ENCODE measurements at places on chromosomes 5 and 9.

DNA sequence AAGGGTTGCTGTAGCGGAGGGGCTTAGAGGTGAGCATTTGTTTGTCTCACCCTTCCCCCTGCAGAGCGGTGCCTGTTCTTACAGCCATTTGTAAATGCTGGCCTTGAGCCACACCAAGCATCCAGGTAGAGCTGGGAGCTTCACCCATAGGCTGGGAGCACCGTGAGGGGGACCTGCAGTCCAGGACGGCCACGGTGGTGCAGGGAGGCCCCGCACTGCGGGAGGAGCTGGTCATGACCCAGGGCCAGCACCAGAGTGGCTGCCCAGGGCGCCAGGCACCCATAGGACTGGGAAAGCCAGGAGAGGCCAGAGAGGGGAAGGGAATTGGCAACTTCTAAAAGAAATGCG is 197.3 kb upstream of the ADAMTS16 start:
- no peak for DNase-seq

- DNase-seq: no peak
These were observed 80.4 kb upstream of the PRSS3 start for GRCh38 chr9:33714989-33715388.

DNA sequence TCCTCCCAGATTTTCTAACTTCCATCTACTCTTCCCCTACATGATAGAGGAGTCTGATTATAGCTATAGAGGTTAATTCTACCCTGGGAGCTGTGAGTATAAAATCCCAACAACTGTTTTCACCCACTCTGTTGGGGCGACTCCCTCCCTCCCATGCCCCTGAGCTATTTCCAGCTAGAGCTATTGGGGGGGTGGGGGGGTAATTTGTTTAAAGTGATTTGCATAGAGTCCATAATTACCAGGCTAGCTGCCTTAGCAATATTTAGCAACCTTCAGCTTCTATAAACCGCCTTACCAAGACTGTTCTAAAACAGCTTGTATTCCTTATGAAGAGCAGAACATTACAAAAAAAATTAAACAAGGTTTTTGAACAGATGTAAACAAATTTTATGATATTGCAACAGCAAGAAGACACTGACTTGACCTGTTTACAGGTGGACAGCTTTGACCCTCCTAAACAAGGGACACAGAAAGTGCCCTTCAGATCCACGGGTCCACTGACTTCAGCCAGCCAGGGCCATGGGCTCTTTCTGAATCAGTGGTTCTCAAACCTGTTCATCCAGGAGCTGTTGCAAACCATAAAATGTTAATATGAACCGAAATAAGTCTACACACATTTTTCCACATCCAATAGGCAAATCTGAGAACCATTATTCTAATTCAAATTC is 98.2 kb downstream of the OTULIN start:
- DNase-seq: no peak

- DNase-seq: no peak
These were observed 16.8 kb downstream of the PHF2 start for GRCh38 chr9:93593144-93593658.

DNA sequence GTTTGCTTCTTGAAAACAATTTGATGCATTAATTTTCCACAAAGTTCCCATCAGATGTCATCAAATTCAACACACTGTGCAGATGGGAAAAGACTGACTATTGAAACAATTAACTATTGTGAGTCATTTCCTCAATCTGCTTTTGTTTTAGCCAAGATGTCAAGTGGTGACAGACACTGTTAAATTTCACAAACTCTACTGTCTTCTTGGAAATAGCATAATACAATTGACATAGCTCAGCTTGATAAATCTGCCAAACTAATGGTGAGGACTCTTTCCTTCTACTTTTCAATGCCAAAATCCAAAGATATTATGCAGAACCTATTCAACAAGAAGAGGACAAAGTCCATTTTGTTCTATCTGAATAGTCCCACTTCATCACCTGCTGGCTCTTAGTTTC is 242.3 kb downstream of the CAAP1 start:
- no peak for DNase-seq

DNA sequence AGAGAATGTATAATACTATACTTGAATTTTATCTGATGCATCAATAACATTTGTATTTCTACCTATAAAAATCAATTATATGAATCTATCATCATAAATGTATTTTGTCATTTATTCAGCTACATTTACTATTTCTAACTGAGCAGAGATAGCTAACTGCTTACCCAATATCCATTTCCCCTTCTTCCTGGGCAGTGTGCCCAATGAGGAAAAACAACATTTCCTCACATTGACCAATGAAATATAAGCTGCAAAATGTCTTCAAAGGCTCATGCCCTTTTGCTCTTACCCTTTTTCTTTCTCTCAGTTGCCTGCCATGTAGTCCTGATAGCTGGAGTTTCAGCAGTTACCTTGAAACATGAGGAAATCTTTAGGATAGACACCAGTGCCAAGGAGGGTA is 385.8 kb upstream of the PCSK5 start:
- DNase-seq: no peak

DNA sequence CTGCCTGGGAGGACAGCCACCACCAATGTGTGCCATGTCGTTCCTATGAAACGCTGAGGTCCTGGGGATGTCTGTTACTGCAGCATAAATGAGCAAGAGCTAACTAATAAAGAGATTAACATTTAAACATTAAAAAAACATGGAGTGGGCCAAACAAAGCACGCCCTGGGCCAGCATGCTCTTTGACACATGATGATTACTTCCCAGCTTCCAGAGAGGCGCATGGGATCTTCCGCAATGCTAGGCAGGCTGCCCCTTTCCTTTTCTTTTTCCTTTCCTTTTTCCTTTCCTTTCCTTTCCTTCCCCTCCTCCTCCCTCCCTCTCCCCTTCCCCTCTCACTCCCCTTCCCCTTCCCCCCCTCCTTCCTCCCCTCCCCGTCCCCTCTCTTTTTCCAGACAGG is 10.6 kb upstream of the TENT4A start:
- DNase-seq: no peak

- DNase-seq: no peak
These were observed 25.3 kb downstream of the GALNT12 start for GRCh38 chr9:98832768-98833089.

GRCh38 chr9:14004110-14004509 is 309.8 kb downstream of the NFIB start:
- DNase-seq: no peak

DNA sequence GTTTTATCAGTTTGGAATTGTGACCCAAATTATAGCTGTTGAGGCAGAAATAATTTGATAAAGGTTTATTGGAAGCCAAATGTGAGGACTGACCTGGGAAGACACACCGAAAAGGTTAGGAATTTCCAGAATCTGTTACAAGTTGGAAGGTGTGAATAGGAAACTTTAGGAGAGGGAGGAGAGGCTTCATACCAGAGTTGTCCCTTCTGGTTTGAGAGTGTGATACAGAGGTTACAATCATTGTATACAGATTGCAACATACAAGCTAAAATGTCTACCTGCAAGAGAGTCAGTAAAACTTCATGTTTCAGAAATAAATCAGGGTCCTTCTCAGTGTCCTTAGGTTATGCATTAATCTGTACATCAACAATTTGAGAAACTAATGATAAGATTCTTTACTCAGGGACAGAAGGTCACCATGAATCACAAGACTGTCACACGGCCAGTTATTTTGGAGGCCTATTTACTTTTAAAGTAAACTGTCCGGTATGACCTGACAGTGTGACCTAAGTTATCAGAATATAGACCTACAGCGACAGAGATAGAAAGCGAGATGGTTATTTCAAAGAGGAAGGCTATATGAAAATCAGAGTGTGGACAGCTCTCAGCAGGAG is 204.9 kb upstream of the CTNND2 start:
- DNase-seq: no peak

GRCh38 chr5:143760131-143760505 is 51.8 kb upstream of the HMHB1 start:
- DNase-seq: no peak

Data from stimulated activated CD4-positive, alpha-beta T cell treated with anti-CD3 and anti-CD28 coated beads, TNF-alpha, amount 100 ng/mL, for 1 hour (primary cell).